ENCODE measurements at places on chromosomes 12 and 14.

- no peaks in the 10 kb centered on the region for H3K36me3 ChIP-seq
- peaks cover 65% of the 10 kb centered on the region for H3K27me3 ChIP-seq
- H3K4me1 ChIP-seq, result no peaks in the 10 kb centered on the region
- no peak overlapping the region for H3K4me3 ChIP-seq
Observed at GRCh38 chr12:66191547-66192126, 2.6 kb downstream of the IRAK3 start.

GRCh38 chr12:127531542-127531941, 735.4 kb upstream of the TMEM132C start:
- H3K36me3 ChIP-seq, result no peaks in the 10 kb centered on the region
- no peak overlapping the region for H3K4me3 ChIP-seq
- DNase-seq, result no peak
- H3K4me1 ChIP-seq, result peaks cover 2% of the 10 kb centered on the region

DNA sequence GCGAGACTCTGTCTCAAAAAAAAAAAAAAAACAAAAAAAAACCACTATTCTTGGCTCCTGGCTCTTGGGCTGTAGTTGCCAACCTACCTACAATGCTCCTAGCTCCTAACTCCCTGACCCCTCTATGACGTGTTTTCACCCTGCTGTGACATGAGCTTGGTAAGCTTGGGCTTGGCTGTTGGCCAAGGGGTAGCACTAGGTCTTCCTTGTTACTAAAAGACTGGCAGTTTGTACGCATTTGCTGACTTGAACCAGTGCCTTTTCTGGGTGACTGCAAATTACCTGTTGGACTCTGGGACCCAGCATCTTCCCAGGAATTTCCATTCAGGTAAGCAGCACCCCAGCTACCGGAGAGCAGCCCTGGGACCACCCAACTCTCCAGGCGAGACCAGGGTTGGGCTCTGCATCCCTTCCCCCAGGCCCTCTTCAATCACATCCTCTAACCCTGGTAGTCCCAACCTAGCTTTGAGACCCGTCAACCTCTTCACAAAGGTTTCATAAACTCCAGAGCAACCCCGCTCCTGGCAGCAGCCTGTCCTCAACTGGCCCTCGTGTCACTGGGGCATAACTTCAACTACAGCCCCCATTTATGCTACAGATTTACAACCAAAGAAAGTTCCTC, 8.3 kb downstream of the CDK2AP1 start:
- no peak overlapping the region for H3K27ac ChIP-seq
- H3K4me3 ChIP-seq, result no peak overlapping the region
- peaks cover 40% of the 10 kb centered on the region for H3K36me3 ChIP-seq
- H3K27me3 ChIP-seq, result no peaks in the 10 kb centered on the region

GRCh38 chr14:49770212-49770817, 2.4 kb downstream of the KLHDC2 start:
- H3K36me3 ChIP-seq, result peaks cover 5% of the 10 kb centered on the region
- DNase-seq, result no peak
- H3K27me3 ChIP-seq, result no peaks in the 10 kb centered on the region

DNA sequence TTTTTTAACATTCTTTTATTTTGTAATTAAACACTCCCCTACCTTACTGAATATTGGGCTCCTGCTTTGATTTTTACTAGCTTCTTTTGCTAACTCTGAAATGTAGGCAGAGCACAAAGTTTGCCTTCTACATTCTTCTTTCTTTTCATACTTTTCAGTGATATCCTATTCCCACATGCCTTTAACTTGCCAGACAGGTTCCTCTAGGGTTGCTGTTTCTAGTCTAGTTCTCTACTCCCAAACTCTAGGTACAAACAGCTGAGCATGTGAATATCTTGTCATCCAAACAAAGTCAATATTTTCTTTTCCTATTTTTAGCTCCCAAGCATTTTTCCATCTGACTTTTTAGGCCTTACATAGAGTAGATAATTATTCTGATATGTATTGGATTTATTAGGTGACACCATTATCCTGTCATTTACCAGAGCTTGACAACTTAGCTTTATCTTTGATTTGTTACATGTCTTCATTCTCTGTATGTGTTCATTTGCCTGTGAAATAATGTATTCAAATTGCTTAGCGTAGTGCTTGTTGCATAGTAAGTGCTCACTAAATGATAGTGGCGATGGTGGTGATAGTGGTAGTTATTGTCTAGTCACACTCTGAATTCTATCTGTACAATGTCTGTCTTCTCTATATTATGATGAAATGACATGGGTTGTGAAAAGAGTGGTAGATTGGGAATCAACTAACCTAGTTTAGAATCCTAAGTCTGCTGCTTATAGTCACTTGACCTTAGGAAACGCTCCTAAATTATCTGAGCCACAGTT, 73.6 kb upstream of the DNM1L start:
- no peak for DNase-seq
- H3K27me3 ChIP-seq, result no peaks in the 10 kb centered on the region
- peaks cover 4% of the 10 kb centered on the region for H3K36me3 ChIP-seq

DNA sequence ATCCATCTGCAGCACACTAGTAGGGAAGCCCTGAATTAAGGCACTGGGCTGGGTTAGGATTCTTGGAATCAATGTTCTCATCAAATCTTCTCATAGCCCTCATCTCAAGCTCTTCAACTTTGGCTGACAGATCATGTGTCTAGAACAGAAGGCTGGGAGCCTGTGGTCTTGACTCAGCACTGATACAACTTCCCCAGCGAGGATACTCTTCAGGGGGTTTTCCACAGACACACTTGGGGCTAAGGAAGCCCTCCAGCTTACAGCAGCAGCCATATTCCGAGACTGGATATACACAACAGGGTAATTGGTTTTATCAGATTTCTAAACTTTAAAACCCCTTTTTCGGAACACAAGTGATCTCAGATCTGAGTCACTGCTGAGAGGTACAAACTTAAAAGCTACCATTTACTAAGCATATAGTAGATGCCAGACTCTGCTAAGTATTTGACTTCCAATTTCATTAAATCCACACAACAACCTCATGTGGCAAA, 3.5 kb downstream of the FMNL3 start:
- no peak for DNase-seq
- no peak overlapping the region for H3K4me3 ChIP-seq
- H3K27me3 ChIP-seq, result peaks cover 31% of the 10 kb centered on the region
- H3K27ac ChIP-seq, result no peak overlapping the region
- H3K36me3 ChIP-seq, result no peaks in the 10 kb centered on the region

- H3K4me1 ChIP-seq, result peaks cover 4% of the 10 kb centered on the region
- no peak for DNase-seq
- no peaks in the 10 kb centered on the region for H3K27me3 ChIP-seq
- H3K4me3 ChIP-seq, result no peak overlapping the region
- H3K27ac ChIP-seq, result no peak overlapping the region
- H3K36me3 ChIP-seq, result peaks cover 2% of the 10 kb centered on the region
Observed at GRCh38 chr14:79656056-79656455, 555.2 kb downstream of the DIO2 start.

Data from mesothelial cell of epicardium (in vitro differentiated cells).